ENCODE measurements at places on chromosomes 7 and 10.

DNA sequence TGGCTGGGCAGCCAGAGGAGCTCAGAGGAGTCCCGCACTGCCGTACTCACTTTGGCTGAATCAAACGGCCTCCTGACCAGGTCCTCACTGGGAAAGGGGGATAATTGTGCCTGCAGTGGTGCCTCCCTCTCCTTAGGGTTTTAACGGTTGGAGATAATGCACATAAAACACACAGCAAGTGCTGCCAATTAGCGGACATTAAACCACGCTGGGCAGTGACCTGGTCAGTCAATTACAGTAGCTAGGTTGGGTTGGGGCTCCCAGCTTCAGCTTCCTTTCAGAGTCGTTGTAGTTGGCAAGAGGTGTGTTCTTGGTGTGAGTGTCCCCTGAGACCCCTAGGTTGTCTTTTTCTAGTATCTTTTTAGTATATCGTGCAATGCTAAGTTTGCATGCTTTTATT lies 146.6 kb downstream of the C10orf105 start:
- no peak for DNase-seq

DNA sequence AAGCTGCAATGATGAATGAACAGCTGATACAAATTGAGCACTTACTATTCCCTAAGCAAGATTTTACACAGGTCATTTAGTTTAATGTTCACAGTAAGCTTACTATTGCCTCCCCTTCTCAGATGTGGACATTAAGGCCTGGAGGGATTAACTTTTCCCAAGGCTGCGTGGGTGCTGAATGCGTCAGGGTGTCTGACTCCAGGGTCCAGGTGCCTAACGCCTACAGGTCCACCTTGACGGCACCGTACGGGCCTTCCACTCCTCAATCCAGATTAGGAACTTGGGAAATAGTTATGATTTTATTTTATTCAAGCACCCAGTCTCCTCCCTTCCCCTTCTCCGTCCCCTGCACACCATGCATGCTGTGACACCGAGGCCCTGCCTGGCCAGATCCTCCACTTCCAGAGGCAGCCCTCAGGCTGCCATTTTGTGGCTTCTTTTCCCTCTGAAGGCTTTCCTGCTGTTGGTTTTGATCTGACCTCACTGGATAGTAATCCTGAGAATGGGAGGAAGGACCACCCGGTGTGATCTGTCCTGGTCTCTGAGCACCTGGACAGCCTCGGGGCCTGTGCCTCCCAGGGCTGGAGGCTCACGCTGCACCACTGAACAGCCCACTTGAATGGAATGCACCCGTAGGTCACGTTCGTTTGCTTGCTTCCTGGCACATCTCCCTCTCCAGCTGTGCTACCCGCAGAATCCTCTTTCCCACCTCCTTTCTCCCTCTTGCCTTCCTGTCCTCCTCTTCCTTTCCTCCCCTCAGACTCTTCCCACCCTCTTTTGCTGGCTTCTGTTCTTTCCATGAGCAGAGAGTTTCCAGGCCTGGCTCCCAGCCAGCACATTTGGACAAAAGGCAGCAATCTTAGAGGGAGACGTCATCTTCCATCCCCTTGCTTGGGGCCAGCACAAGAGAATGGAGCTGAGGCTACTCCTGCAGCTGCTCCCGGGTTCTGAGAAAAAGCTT lies 14.4 kb downstream of the DENND2A start:
- peak; percentile 98 for DNase-seq

- no peak for DNase-seq
These were observed 993 bp downstream of the ZC3HAV1 start for GRCh38 chr7:139108266-139109187.

DNA sequence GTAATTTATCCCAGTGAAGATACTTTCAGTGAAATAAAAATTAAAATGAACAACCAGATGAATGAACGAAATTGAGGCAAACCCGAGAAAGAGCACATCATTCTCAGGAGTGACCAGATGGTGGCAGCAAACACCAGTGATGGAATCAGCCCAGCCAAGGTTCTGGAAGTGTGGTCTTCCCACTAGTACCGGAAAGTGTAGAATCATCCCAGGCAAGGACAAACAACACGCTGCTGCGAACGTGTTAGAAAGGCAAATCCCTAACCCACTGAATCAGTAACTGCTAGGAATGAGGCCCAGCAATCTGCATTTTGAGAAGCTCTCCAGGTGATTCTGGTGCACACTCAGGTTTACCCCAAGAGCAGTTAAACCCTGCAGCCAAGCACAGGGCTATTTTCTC lies 15.5 kb upstream of the SLC18A3 start:
- DNase-seq: peak; percentile 24

DNA sequence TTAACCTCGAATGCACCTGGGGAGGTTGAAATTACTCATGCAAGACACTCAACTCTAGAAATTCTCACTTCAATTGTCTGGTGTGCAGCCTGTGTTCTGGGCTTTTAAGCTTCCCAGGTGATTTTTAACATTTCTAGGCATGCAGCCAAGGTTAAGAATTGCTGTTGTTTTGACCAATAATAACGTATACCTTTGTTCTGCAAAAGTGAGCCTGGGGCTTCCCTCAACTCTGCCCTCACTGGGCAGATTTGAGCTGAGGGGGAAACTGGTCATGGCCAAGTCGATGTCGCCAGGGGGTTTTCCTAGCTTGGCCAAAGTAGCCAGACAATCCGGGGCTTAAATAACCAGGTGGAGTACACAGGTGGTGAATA lies 568 bp downstream of the PRSS2 start:
- no peak for DNase-seq

DNA sequence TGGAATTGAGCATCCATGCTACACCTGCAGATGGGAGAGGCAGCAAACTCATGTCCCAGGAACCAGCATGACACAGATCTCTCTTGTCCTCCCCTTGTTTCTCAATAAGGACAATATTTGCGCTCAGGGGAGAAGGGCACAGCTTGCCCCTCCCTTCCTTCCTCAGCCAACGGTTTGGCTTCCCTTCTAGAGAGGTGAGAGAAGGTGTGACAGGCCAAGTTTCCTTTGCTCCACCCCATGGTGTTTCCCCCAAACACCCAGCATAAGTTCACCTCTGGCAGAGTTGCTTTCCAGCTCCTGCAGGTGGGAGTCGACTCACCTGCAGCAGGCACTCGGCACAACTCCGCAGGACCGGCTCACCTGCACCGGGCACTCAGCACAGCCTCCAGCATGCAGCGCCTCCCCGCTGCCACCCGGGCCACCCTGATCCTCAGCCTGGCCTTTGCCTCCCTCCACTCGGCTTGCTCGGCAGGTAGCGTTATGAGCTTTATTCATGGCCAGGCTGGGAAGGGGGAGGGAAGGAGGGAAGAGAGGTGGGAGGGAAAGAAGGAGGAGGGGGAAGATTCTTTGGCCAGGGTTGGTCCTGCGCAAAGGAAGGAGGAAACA lies at the start of the genes ATP6V0A4 and TMEM213:
Gene ATP6V0A4 (minus strand): TSS at position 482 of the 606 bp plus-strand sequence. CDS start 26,949 bp downstream, outside the sequence.
Gene TMEM213 (plus strand): TSS at position 280 of the 606 bp plus-strand sequence. CDS start 111 bp downstream, at position 391.
- no peak for DNase-seq

DNA sequence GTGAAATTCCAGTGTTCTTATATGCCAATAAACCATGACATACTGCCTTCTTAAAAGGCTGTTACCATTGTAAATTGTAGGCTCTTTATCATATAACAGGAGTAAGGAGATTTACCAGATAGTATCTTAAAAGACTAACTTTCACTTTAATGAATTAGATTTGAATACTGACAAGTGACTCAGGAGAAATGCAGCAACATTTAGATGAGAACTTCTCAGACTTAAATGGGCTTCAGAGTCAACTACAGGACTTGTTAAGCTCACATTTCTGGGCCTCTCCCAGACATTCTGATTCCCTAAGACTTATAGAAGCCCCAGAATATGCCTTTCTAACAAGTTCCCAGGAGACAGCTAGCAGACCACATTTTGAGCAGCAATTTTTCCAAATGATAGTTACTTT lies 466.3 kb downstream of the ARL4A start:
- DNase-seq: no peak

DNA sequence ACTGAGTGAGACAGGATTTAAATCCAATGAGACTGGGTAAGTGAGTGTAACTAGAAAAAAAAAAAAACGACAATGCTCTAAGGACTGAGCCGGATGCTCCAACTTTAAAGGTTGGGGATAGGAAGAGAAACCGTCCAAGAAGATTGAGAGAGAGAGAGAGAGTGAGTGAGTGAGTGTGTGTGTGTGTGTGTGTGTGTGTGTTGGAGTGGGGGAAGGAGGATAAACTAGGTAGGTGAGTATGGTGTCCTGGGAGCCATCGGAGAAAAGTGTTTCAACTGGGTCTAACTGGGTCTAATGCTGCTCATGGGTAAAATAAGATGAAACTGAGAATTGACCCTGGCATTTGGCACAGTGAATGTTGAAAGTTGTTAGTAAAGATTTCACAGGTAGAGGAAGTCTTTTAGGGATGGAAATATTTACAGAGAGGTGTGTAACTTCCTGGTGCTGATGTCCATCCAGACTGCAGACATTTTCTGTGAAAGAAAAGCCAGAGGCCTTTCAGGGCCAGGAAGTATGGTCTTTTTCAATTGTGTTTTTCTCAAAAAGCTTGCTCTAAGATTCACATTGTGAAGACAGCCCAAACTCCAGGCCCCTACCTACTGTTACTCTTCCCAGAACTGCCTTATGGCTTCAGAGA lies 14.2 kb downstream of the ENTPD1 start:
- no peak for DNase-seq

GRCh38 chr10:78212060-78212785 lies 178.6 kb downstream of the RPS24 start:
- no peak for DNase-seq

GRCh38 chr7:150755473-150756099 lies 18.4 kb downstream of the GIMAP5 start:
- DNase-seq: no peak

GRCh38 chr10:72083790-72084459 lies 4.4 kb downstream of the SPOCK2 start:
- no peak for DNase-seq

DNA sequence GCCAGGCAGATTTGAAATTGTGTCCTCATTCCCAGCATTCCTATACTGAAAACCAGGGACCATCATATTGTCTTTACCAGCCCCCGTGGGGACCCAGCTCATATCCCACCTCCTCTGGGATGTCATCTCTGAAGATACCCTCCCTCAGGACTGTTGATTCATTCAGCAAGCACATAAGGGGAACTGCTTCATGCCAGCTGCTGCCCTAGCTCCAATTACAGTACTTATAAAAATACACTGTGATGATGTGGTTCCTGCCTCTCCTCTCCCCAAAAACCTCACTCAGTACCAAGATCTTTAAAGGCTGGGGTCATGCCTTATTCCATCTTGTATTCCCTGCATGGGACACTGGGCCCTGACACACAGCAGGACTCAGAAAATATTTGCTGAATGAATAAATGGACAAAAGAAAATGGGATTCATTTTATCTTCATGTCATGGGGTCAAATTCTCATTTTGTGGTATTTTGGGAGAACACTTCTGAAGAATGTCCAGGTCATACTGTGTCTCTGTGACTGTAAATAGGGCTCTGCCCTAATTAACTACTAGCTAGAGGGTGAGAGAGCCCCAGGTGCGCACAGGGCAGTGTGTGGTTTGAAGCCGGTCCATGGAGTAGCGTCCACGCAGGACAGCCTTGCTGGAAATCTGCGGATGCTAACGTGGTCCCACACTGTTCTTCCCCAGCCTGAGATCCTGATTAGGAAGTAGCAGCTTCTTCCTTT lies 29.0 kb upstream of the DAGLB start:
- DNase-seq: no peak

DNA sequence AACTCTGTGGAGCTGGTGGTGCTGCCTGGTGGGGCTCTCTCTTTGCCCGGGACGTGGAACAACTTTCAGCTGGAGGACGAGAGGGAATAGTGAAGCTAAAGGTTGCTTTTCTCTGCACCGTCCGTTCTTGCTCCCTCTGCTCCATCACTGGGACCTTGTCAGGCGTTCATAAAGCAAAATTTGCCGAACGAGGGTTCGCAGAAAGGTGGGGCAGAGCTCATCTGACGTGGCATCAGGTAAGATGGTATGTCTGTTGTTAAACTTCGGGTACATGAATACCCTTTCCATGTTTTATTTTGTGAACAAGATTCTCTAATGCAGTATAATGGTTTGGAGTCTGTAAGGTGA lies 416 bp downstream of the BBS9 start:
- DNase-seq: no peak

DNA sequence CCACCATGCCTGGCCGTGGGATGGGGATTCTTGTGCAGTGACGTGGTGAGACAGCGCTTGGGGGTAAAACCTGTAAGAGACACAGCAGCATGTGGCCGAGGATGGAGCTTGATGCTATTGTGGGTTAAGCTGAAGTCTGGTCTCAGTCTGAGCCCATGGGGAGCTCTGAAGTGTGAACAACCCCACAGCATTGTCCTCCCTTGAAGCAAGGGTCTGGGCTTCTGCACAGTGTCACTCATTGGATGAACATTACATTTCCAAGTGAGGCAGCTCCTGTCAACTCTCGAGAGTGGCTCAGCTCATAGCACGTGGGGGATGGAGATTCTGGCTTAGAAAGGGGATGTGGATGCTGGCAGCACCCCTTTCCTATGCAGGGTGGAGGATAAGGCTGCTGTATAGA lies 32.2 kb upstream of the ZNF438 start:
- DNase-seq: no peak

DNA sequence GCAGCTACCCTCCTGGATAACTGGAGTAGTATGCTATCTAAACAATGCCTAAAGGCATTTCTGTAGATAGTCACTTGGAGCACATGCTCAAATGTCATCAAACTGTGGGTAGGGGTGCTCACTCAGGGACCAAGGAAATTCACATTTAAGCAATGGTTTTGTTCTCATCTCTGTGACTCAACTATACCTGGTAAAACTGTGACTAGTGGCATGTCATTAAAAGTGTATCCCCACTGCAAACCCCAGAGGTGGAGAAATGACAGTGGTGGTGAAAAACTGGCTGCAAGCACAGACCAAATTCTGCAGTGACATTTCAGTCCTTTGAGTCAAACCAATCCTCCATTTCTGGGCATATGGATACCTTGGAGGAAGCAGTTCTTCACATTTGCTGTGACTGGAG lies 134.2 kb upstream of the EFCAB10 start:
- no peak for DNase-seq

GRCh38 chr7:22193450-22193983 lies 163.4 kb downstream of the RAPGEF5 start:
- peak; percentile 3 for DNase-seq

DNA sequence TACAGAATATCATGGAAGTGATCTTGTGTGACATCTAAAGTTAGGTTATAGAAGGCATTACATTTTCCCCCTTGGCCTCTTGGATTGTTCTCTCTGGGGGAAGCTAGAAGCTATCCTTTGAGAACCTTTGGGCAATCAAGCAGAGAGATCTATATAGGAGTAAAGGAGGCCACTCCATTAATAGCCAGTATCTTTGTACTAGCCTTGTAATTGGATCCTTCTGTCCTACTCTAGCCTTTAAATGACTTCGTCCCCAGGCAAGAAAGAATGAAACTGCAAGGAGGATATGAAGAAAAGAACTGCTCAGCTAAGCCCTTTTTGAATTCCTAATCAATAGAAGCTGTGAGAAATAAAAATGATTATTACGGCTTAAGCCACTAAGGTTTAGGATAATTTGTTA lies 230.9 kb downstream of the AGMO start:
- no peak for DNase-seq

All from fibroblast of skin of left quadriceps (primary cell).